ENCODE measurements at places on chromosomes 2 and 18. TPM values are rescaled to one million over a fixed set of nuclear protein-coding genes. Genes with fewer than 3 reads are reported as not detected.

The LYPD6B gene
- total RNA-seq = 14.6 TPM

The ALPG gene
- total RNA-seq = not detected

The RASGRP3 gene
- total RNA-seq = 9.4 TPM

The DSG3 gene
- not detected for total RNA-seq

The STON1 gene
- total RNA-seq = 5.0 TPM

The MFSD2B gene
- total RNA-seq = 0.51 TPM

The RGPD3 gene
- 0.11 TPM for total RNA-seq

The LAMA3 gene
- total RNA-seq = 4.2 TPM

The EFR3B gene
- 0.34 TPM for total RNA-seq

The RAX gene
- not detected for total RNA-seq

The SERPINB3 gene
- total RNA-seq = not detected

The ALPP gene
- total RNA-seq = not detected
